ENCODE measurements at places on chromosomes 1 and 21.

- no peak for DNase-seq
These were observed 35.4 kb downstream of the PGM1 start for GRCh38 chr1:63628607-63629006.

DNA sequence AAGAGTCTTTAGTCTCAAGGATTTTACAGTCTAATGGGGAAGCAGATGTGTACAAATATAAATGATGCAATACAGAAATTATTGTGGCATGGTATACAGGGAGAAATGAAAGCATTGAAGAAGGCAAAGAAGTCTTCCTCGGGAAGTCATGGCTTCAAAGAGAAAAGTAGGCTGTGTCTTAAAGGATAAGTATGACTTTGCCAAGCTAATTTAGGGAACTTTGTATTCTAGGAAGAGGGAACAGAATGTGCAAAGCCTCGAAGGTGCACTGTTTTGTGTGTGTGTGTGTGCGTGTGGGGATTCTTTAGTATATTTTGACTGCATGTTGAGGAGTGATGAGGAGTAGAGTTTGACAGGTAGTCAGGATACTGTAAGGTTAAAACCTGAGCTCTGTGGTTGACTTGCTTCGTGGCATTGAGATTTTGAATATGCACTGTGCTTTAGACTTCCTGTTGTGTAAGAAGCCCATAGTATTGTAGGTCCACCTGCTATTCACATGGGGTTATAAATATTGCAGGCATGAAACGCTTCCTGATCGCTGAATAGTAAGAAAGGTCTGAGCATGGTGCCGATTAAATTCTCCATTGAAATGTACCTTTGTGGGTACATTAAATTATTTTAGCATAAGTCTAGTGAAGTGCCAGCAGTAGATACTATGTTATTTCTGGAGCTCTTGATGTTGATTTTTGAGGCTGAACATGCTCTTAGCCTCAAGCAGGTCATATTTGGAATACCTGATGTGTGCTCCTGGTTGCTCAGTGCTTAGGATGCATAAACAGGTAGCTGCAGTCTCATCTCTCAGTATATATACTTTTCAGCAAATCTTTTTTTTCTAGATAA, 8.0 kb downstream of the SMAP2 start:
- DNase-seq = no peak

DNA sequence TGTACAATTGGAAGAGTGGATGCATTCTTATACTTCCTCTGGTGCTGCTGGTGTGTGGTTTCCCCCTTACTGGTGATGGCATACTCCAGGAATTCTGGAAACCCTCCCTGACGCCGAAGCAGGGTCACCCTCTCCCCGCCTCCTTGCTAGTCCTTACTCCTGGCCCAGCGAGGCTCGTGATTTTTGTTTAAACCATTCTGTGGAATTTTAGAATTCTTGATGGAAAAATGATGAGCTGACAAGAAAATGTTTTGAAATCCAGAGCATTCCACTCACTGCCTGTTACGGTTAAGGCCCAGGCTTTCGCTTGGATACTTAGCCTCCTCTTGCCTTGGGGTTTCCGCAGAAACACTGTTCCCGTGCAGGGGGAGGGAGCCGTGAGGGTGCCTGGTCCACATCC, 41.1 kb downstream of the IL6R start:
- DNase-seq = no peak

GRCh38 chr1:21414015-21414414, 25.9 kb upstream of the NBPF3 start:
- no peak for DNase-seq

DNA sequence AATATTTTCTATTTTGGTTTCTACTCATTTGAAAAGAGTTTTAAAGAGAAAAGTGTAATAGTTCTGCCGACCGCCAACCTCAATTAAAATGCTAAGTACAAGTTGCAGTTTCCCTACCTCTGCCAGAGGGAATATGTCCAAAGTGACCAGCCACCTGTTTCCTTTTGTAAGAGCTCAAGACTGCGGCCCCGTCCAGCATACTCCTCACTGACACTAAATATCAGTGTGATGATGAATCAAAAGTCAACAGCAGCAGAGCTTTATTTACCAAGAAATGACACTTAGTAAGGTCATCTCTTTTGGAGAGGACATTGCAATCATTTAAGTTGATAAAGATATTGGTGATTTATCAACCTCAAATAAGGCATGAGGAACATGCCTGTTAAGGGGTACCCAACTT, 57.4 kb upstream of the NRIP1 start:
- no peak for DNase-seq

DNA sequence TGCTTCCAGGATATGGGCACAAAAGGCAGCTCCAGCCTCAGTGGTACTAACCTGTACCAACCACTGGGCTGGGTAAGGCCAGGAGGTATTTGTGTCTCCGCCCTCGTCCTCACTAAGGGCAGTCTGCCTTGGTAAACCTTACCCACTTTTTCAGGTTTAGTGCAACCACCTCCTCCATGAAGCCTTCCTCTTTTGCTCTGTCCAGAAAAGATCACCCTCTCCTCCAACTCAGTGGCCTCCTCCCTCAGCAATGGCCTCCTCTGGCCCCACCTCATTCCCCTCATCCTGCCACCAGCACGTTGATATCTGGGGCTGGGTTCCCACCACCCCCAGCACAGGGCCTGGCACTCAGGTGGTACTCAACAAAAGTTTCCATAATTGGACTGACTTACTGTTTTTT, 161.5 kb downstream of the GRIK3 start:
- DNase-seq = no peak

DNA sequence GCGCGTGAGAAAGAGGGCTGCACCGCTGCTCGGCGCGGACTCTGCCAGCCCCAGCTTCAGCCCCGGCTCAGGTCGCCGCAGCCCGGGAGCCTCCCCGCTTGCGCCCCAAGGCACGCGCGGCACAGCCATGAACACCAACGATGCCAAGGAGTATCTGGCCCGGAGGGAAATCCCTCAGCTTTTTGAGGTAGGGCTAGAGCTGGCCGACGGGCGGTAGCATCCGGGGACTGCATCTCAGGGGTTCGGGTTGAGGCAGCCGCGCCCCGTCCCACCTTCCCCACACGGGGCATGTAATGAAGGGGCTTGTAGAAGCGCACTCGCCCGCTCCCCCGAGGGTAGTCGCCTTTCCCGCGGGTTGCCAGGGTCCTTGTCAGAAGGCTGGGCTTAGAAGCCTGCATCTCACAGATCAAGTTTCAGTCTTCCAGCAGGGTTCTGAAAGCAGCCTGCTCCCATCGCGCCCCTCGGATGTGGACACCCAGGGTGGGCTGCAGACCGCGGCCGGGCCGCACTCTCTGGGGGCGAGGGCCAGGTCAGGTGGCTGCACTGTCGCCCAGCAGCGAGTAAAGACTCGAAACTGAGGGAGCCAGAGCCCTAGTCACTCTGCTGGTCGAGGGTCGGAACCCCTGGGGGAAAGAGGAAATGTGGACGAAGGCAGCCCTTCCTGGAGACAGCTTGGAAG, 507 bp downstream of the AK5 start:
- peak; percentile 8 for DNase-seq

DNA sequence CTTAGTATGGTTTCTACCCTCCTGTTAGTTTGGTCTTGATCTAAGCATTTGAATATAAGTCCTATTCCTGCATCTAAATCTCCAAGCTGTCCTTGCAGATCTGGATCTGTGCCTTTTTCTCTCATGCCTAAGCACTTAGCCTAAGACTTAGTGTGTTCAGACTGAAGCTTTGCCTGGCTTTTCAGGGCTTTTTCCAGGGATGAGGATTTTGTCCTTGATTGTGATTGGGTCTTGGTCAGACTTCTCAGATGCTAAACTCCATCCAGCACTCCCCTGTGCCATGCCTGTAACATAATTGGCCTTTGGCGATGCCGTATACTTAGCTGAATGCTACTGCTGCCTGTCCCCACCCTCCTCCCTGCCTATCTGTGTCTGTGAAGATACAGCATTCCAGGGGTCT, 98.1 kb upstream of the NRIP1 start:
- DNase-seq = no peak

DNA sequence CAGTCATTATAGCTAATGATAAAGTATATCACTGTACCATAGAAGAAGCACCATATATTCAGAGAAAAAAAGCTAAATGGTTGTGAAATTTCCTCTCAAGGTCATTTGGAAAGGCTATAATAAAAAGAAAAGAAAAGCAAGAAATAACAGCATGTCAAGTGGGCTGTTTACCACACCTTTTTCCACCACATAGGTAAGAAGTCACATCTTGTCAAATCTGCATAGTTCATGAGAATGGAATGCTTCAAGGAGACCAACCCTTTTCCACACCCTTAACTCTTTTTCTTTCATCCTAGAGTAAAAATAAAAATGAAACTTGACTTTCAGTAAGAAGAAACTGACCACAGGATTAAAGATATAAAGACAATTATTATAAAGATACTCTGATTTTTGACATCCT, 91.2 kb downstream of the ATP6V1G3 start:
- DNase-seq = no peak
